Forelimb muscle (tissue), 1 donor: ENCODE measurements at places on chromosomes 5 and 9. TPM values are rescaled to one million over a fixed set of nuclear protein-coding genes. Genes with fewer than 3 reads are reported as not detected.

- DNase-seq, result no peak
Measured at GRCh38 chr5:169416583-169417196, 115.8 kb upstream of the SLIT3 start.

ZNF367 gene
- polyA plus RNA-seq, result 5.2 TPM

DNA sequence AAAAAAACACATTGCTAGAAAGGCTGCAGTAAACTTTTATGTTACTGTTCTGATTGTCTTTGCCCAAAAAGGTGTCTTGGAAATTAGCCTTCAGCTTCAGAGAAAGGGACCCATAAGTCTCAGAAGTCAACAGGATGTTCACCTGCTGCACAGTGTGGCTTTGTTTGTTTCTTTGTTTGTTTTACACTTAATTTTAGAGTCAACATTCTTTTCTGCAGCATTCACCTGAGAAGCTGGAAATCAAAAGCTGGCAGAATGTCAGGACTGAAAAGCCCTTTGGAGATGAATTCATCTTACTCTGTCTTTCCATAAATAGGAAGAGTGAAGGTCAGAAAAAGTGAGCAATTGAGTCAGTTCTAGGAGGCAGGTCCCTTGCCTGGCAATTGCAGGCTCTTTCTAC is 170.0 kb downstream of the PAPPA start:
- DNase-seq, result no peak

DNA sequence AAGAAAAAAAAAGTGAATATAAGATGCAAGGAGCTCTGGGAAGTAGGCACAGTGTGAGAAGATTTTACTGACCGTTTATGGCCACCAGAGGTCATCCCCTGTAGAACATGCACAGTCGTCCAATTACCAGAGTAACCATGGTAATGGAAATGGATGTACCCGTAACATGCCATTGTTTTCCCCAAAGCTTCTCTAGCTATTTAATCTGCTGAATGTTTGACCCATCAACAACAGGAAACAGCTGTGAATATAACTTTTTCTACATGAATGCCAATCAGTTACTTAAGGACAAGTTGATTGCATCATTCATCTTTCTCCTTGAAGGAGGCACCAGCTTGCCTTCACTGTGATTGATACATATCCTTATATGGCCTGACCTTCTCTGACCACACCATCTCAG is 1967.0 kb upstream of the CDH9 start:
- DNase-seq, result no peak

GRCh38 chr5:42874621-42875198 is 63.0 kb upstream of the SELENOP start:
- DNase-seq, result no peak

- DNase-seq, result no peak
Measured at GRCh38 chr9:112764837-112765236, 14.3 kb downstream of the SNX30 start.

SLC6A3 gene
- polyA plus RNA-seq, result not detected

GRCh38 chr5:133347039-133347438 is 265.3 kb downstream of the FSTL4 start:
- DNase-seq, result no peak

MCTP1 gene
- 7.2 TPM for polyA plus RNA-seq

DNA sequence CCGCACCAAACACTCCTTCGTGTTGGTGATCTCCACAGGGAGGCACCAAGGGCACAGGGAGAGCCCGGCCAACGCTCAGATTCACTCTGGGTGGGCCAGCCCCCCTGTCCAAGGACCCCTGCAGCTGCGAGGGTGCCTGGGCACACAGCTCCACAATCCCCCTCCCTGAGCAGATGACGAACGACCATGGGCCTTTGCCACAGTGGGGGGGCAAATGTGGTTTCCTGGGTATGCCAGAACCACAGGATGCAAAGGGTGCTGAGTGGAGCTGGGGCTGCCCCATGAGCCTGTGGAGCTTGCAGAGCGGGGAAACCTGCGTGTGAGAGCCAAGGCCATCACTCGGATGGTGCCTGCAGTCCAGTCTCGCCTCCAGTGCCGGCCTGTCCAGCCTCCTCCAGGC is 31.0 kb downstream of the LPCAT1 start:
- DNase-seq, result no peak

GRCh38 chr5:115709585-115709984 is 83.7 kb upstream of the TMED7 start:
- no peak for DNase-seq

SIL1 gene
- polyA plus RNA-seq, result 23.9 TPM

DNA sequence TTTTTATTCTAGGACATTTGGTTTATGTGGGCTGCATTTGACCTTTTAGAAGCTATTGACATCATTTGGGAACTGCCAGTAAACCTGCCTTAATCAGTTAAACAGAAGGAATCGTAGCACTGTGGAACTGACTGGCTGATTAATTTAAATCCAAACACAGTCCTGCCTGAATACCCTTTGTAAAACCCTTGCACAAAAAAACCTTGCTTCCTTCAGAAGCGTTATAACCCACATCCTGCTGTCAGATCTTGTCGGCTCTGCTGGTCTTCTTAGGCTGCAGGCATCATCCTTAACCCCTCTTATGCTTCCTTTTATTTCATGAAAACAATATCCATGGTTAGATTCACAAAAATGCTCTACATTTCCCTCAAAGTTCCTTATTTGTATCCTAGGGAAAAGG is 46.3 kb downstream of the PAM start:
- DNase-seq, result no peak

- no peak for DNase-seq
Measured at GRCh38 chr5:157613385-157614245, 38.0 kb upstream of the ADAM19 start.

CAVIN4 gene
- 276 TPM for polyA plus RNA-seq

DNA sequence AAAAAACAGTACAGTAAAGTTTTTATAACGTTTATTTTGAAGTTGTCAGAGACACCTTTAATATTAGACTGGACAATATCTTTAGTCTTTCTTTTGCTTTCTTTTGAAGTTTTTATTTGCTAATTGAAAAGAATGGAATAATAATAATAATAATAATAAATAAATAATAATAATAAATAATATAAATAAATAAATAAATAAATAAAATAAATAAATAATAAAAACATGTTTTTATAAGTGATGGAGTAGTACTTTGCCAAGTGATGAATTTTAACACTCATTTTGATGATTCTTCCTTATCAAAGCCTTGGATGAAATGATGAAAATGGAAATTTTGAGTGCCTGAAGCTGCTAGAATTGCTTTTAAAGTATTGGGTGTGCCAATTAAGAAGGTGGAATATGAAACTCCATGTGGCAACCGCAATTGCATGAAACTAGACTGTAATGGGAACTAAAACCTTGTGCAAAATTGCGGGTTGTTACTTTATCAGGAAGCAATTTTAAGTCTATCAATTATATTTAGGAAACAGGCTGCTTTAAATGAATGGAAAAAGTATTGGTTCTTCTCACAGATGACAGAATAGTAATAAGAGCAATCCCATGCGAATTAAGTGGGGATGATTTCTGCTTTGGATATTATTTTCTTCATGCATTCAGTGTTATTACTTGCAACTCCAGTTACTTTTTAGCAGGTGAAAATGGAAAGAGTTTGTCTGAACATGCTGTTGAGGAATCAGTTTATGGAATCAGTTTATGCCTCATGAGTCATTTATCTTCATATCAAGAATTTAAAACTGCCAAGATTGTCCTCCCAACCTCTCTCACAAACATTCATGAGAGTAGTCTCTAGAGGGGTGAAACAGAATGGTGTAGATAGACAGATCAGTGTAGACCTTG is 4.6 kb downstream of the ANXA1 start:
- no peak for DNase-seq

DNA sequence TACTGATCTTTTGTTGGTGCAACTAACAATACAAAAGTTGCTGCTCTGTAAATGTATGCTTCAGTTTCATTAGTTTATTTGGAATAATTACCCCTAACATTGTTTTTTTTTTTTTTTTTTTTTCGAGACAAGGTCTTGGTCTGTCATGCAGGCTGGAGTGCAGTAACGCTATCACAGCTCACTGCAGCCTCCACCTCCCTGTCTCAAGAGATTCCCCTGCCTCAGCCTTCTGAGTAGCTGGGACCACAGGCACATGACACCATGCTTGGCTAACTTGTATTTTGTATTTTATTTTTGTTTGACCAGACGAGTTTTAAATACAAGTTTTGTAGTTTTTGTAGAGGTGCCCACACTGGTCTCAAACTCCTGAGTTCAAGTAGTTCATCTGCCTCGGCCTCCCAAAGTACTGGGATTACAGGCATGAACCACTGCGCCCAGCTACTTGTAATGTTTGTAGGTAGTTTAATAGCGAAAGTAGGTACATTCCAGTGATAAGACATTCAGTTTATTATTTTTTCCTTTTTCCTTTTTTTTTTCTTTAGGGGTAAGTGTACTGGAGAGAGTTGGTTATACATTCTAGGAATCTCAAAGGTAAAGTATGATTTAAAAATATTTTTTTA is 6.9 kb downstream of the GAPVD1 start:
- DNase-seq, result no peak
